Glutamatergic neuron (in vitro differentiated cells): ENCODE measurements at places on chromosomes 11 and 22. TPM values are rescaled to one million over a fixed set of nuclear protein-coding genes. Genes with fewer than 3 reads are reported as not detected.

Gene CCDC90B
- total RNA-seq, result 61.3 TPM

DNA sequence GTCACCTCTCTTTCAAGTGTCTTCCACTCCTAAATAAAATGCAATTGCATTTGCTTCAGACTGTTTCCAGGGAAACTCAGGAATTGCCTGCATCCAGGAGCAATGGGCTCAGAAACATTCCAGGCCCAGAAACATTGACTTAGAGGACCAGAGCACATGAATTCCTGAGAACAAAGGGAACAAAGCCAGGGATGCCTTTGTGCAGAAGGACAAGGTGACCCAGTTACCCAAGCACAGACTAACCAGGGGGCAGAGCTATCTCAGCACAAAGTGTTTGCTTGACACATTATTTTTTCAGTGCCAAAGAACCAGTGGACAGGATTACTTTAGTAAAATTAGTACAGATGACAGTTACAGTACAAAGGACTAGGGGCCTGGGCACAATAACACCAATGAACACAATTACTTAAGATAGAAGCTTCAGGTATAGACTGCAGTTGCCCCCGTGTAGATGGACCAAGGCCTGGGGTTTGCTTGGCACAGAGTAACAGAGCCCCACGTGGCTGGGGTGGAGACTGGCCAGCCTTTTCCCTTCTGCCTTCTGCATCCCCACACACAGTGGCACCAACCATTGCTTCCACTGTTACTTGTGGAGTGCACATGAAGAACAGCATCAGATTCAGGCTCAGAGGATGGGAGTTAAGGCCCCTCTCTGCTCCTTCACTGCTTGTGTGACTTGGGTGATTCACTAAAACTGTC, 500.8 kb downstream of the INSC start:
- DNase-seq, result no peak
- H3K27ac ChIP-seq, result no peak overlapping the region
- H3K27me3 ChIP-seq, result no peaks in the 10 kb centered on the region
- H3K4me1 ChIP-seq, result no peaks in the 10 kb centered on the region

- H3K27me3 ChIP-seq, result peaks cover 2% of the 10 kb centered on the region
- no peak for DNase-seq
- H3K36me3 ChIP-seq, result no peaks in the 10 kb centered on the region
- H3K4me1 ChIP-seq, result peaks cover 14% of the 10 kb centered on the region
These were observed 38.4 kb upstream of the CRYBB3 start for GRCh38 chr22:25161017-25161915.

- no peaks in the 10 kb centered on the region for H3K4me1 ChIP-seq
- DNase-seq, result no peak
- peaks cover 4% of the 10 kb centered on the region for H3K36me3 ChIP-seq
- H3K27ac ChIP-seq, result no peak overlapping the region
- peaks cover 2% of the 10 kb centered on the region for H3K27me3 ChIP-seq
These were observed 25.8 kb downstream of the TPCN2 start for GRCh38 chr11:69074375-69075140.

Gene INS
- not detected for total RNA-seq

DNA sequence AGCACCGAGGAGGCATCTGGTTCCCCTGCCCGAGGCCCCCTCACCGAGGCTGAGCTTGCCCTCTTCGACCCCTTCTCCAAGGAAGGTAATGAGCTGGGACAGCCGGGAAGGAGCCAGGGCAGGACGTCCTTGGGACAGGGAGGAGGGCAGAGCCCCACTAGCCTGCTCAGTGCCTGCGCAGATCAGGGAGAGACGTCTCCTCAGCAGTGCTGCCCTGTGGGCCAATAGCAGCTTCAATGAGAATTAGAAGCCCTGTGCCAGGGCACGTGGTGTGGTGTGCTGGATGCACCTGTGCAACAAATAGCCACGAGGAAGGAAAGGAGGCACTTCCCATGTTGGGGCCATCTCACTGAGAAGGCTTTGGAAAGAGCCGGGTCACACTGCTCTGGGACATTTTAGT, 5.4 kb upstream of the SAC3D1 start:
- peaks cover 5% of the 10 kb centered on the region for H3K27me3 ChIP-seq
- H3K4me3 ChIP-seq, result no peak overlapping the region
- H3K36me3 ChIP-seq, result no peaks in the 10 kb centered on the region
- H3K4me1 ChIP-seq, result no peaks in the 10 kb centered on the region

Gene CABP4
- not detected for total RNA-seq

DNA sequence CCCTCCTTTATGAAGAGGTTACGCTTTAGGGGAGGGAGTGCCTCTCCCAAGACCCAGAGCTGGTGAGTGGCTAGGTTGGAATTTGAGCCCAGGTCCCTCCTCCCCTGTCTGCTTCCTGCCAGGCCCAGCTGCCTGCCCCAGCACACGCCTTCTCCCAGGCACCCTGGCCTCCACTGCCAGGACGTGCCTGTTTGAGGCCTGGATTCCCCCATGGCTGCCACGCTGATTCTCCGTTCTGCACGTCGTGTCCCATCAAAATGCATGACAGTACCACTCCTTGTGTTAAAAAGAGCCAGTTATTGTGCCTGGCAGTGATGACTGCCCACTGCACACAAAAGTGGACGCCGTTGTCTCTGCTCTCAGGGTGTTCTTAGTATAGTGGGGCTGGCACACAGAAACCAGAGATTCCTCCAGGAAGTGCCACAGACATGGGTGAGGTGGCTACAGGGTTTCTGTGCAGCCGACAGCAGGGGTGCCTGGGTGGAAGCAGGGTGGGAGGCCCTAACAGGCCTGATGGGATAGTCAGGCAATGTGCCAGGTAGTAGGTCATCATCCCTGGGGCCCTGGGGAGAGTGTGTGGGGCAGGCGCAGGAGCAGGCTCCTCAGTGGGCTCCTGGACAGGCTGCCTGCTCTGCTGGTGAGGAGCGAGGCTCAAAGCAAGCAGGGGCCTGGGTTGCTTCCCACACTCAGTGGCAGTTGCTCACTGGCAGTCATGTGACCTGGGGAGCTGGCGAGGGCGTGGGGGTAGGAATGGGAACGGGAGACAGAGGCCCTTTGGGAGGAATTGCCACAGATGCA, 24.2 kb downstream of the MED15 start:
- no peak overlapping the region for H3K4me3 ChIP-seq
- no peak overlapping the region for H3K27ac ChIP-seq
- DNase-seq, result no peak
- peaks cover 4% of the 10 kb centered on the region for H3K36me3 ChIP-seq
- H3K27me3 ChIP-seq, result peaks cover 7% of the 10 kb centered on the region

- H3K4me1 ChIP-seq, result peaks cover 20% of the 10 kb centered on the region
- H3K36me3 ChIP-seq, result no peaks in the 10 kb centered on the region
- no peak overlapping the region for H3K27ac ChIP-seq
- peaks cover 4% of the 10 kb centered on the region for H3K27me3 ChIP-seq
- no peak overlapping the region for H3K4me3 ChIP-seq
These were observed 40.9 kb downstream of the TBX1 start for GRCh38 chr22:19801340-19802000.

Gene WNT7B
- total RNA-seq, result 0.37 TPM

DNA sequence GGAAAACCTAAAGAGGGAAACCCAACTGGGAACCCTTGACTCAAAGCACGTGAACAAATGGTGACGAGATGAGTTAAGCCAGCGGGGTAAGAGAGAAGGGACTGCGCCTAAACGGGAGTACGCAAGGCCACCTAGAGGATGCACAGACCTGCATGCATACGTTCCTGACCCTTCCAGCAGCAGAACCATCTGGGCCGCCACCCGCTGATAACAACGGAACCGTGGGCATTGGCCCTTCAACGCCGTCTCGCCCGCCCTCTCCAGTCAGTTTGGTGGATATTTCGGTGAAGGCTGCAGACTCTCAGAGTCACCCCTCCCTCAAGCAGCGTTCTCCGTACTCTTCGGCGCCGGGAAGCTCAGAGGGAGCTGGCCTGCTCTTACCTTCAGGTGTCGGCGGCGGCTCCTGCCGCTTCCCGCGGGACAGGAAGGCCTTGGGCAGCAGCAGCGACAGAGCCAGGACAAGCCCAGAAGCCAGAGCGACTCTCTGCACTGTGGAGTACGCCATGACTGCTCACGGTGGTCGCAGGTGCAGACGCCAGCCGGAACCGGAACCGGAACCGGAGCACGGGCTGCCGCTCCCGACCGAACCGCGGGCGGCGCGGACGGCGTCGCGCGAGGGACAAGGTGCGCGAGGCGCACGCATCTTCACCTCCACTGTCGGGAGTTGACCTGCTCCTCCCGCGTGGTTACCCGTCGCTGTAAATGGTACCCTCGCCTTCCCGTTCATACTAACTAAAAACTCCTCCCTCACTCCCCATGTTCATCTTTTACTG, at the start of gene RIC3:
RIC3 (minus strand) TSS at position 541 of the 773 bp plus-strand sequence; CDS start at position 505, 36 bp downstream.
- peaks cover 5% of the 10 kb centered on the region for H3K27me3 ChIP-seq
- no peaks in the 10 kb centered on the region for H3K4me1 ChIP-seq
- H3K36me3 ChIP-seq, result no peaks in the 10 kb centered on the region
- H3K4me3 ChIP-seq, result peak within 1 kb of the TSS; percentile 86

GRCh38 chr22:43474161-43475101, 62.6 kb downstream of the MPPED1 start:
- H3K4me3 ChIP-seq, result no peak overlapping the region
- H3K36me3 ChIP-seq, result no peaks in the 10 kb centered on the region
- H3K27ac ChIP-seq, result no peak overlapping the region
- H3K27me3 ChIP-seq, result peaks cover 2% of the 10 kb centered on the region
- peaks cover 3% of the 10 kb centered on the region for H3K4me1 ChIP-seq
